ENCODE measurements at places on chromosomes 6 and 20. TPM values are rescaled to one million over a fixed set of nuclear protein-coding genes. Genes with fewer than 3 reads are reported as not detected.

SCRT2 gene
- polyA plus RNA-seq = not detected

NDUFAF4 gene
- polyA plus RNA-seq = 24.7 TPM

EGFL8 gene
- polyA plus RNA-seq = 26.2 TPM

AIF1 gene
- 21.4 TPM for polyA plus RNA-seq

SIRPB2 gene
- polyA plus RNA-seq = 1.8 TPM

DOK5 gene
- 2.5 TPM for polyA plus RNA-seq

PTPRK gene
- polyA plus RNA-seq = 86.5 TPM

PCK1 gene
- polyA plus RNA-seq = 0.55 TPM

NKAIN4 gene
- 7.5 TPM for polyA plus RNA-seq

CST2 gene
- 0.30 TPM for polyA plus RNA-seq

SLC22A2 gene
- not detected for polyA plus RNA-seq

GSTA2 gene
- 0.38 TPM for polyA plus RNA-seq

C6orf118 gene
- 6.4 TPM for polyA plus RNA-seq

LZTS3 gene
- polyA plus RNA-seq = 7.8 TPM

PRSS16 gene
- polyA plus RNA-seq = 4.6 TPM

SNAP91 gene
- 0.72 TPM for polyA plus RNA-seq
